Uterus (tissue), 4 donors: ENCODE measurements at places on chromosomes 3 and 15. TPM values are rescaled to one million over a fixed set of nuclear protein-coding genes. Genes with fewer than 3 reads are reported as not detected.

TMEM212 gene
- not detected for total RNA-seq

EEFSEC gene
- total RNA-seq = 2.9 TPM

SKOR1 gene
- total RNA-seq = not detected

DNA sequence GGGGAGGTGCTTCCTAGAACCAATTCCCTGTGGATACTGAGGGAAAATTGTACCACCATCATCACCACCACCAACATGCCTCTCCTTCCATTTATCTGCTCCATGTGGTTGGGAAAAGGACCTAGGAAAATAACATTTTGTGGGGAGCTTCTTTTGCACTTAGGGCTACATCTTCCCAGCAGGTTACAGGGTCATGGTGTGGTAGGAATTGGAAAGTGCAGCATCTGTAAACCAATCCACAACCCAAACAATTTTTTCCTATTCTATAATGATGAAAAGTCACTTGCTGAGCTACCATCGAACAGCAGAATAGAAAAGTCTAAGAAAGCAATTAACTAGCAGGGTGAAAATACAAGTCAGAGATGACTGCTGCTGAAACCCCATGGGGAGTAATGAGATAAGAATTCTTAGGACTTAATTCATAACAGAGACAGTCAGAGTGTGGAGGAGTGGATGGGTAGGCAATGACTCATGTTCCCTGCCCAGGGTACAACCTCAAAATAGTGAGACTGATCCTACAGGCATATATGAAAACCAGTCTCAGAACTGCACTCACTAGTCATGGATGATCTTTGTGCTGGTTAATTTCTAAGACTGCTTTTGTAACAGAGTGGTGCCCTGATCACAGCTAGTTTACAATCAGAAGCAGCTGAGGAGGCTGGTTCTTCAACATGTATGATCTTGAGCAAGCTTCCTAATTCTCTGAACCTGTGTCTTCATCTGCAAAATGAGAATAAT, 38.1 kb upstream of the LEKR1 start:
- DNase-seq = peak; percentile 54

GRCh38 chr15:91142106-91142744, 42.2 kb downstream of the SV2B start:
- DNase-seq = no peak

DNA sequence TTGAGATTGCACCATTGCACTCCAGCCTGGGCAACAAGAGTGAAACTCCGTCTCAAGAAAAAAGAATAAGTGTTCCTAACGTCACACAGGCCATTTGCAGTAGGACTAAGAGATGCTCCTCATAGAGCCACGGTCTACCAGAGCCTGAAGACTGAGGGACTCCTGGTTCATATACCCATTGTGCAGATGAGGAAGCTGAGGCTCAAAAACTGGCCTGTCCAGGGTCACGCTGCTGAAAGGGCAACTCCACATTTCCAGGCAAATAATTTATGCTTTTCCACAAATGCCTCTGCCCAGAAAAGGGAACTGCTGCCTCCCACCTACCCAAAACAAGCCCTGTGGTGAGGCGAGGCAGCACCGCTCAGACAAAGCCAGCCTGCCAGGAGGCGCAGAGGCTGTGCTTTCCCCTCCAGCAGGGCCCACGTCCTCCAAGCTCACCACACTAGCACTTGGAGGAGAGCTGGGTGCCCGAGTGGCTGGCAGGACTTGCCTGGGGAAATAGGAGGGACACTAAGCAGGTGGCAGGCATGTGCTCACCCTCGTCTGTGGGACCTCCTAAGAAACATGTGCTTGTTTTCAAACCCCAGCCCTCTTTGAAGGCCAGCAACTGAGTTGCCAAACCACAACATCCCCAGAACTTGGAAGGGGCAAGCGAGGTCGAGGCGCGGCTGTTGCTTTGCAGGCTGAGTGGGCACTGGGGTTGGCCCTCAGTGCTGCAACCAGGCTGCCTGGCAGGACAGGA, 195.6 kb downstream of the XXYLT1 start:
- no peak for DNase-seq

- peak; percentile 7 for DNase-seq
Observed at GRCh38 chr3:184731786-184732537, 20.1 kb upstream of the MAGEF1 start.

DNA sequence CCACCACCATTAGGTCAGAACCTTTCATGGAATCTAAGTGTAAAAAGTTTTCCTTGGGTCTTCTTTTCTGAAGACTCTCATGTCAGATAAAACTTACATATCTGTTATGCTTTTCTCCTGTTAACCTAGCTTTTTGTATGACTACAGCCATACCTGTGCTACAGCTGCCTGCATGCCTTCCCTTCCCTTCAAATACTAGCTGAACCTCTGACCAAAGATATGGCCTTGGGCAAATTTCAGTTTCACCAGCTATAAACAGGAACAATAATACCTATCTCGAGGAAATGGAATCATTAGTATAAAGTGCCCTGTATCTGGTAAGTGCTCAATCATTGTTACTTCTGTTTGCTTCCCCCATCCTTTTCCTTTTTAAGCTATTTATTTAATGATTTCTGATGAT, 25.0 kb downstream of the GLB1 start:
- DNase-seq = no peak

DNA sequence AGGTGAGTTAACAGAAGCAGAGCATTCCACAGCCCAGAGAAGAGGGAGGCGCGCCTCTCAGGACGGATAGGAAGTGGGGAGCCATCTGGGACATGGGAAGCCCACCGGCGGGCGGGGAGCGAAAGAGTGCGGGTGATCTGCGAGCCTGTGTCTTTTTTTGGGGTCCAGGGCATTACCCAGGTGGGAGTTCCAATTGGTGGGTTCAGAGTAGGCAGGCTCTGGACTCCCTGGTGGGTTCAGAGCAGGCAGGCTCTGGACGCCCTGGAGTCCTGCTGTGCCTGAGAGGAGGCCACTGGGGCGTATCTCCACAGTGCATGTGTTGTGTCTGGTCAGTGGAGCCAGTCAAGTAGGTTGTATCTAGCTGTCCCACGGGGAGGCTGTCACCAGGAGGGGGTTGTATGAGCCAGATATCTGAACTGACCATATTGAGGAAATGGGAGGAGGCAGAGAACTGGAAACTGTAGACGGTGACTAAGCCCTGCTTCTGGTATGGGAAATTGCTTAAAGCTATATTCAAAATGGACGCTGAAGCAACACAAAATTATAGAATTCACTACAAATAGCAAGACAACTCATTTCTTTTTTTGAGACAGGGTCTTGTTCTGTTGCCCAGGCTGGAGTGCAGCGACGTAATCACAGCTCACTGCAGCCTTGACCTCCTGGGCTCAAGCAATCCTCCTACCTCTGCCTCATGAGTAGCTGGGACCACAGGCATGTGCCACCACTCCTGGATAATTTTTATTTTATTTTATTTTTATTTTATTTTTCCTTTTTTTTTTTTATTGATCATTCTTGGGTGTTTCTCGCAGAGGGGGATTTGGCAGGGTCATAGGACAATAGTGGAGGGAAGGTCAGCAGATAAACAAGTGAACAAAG, 34.5 kb upstream of the CHST2 start:
- no peak for DNase-seq

GRCh38 chr3:63585927-63586326, 66.5 kb upstream of the SNTN start:
- no peak for DNase-seq
